ENCODE measurements at places on chromosomes 2 and 18.

GRCh38 chr18:76524900-76525698 lies 30.1 kb upstream of the ZNF516 start:
- peak; percentile 45 for DNase-seq

GRCh38 chr2:164770421-164770916 lies 71.2 kb downstream of the COBLL1 start:
- DNase-seq, result no peak

- DNase-seq, result no peak
These were observed 190.0 kb upstream of the SESTD1 start for GRCh38 chr2:179454443-179455171.

- DNase-seq, result no peak
These were observed 114.9 kb downstream of the TCF4 start for GRCh38 chr18:55473058-55473457.

- no peak for DNase-seq
These were observed 313.7 kb downstream of the SATB2 start for GRCh38 chr2:199144036-199144435.

GRCh38 chr2:113258471-113259147 lies 20.1 kb downstream of the PAX8 start:
- no peak for DNase-seq

DNA sequence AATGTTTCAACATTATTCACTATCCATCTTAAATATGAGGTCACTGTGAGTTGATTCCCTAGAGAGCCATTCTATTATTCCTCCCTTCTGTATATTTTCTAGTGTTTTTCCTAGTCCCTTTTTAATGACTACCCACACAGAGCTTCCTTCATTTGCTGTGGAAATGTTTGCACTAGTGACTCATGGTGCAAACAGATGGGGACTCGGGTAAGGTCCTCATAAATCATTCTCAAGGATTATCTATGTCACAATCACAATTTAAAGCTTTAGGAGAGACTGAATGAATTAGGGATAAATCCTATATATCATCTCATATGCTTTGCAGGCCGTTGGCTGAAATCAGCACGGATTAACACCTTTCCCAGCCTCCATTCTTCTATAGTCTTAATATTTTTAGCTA lies 159.6 kb downstream of the DCC start:
- no peak for DNase-seq

DNA sequence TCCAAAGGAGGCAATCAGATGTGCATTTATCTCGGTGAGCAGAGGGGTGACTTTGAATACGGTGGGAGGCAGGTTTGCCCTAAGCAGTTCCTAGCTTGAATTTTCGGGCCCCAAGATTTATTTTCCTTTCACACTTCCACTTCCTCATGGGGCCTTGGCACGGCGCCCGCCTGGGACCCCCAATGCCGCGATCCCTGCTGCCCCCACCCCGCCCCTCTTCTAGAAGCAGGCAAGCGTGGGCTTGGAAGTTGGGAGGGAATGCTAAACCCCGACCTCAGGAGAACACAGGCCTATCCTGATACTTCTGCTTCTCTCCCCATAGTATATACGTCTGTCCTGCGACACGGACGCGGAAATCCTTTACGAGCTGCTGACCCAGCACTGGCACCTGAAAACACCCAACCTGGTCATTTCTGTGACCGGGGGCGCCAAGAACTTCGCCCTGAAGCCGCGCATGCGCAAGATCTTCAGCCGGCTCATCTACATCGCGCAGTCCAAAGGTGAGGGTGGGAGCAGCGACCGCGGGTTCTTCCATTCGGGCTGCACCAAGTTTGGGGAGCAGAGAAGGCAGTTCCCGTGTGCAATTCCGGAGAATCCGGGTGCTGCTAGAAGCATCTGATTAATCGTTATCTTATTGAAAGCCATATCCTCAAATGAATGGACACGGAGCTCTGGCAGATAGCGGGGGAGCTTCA lies 21.6 kb downstream of the TRPM8 start:
- DNase-seq, result no peak

GRCh38 chr18:75344161-75344560 lies 83.3 kb downstream of the SMIM21 start:
- no peak for DNase-seq

GRCh38 chr2:60371681-60372080 lies 181.8 kb downstream of the BCL11A start:
- no peak for DNase-seq

GRCh38 chr2:39479053-39479670 lies 42.1 kb upstream of the MAP4K3 start:
- DNase-seq, result no peak

DNA sequence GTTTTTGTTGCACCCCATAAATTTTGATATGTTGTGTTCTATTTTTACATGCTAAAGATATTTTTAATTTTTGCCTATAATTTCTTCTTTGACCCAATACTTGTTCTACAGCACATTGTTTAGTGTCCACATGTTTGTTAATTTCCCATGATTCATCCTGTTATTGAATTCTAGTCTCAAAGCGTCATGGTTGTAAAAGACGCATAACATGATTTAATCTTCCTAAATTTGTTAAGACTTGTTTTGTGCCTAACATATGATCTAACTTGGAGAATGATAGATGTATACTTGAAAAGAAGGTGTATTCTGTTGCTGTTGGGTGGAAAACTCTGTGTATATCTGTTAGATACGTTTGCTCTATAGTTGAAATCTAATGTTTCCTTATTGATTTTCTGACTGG lies 27.1 kb upstream of the SULT1C3 start:
- DNase-seq, result no peak

- DNase-seq, result no peak
These were observed 42.7 kb downstream of the CYP26B1 start for GRCh38 chr2:72104821-72105588.

- no peak for DNase-seq
These were observed 125.8 kb downstream of the C1D start for GRCh38 chr2:67936969-67937368.

GRCh38 chr2:55901322-55901721 lies 22.3 kb downstream of the EFEMP1 start:
- DNase-seq, result no peak

- DNase-seq, result no peak
These were observed 29.0 kb downstream of the SERPINB5 start for GRCh38 chr18:63505566-63506335.

DNA sequence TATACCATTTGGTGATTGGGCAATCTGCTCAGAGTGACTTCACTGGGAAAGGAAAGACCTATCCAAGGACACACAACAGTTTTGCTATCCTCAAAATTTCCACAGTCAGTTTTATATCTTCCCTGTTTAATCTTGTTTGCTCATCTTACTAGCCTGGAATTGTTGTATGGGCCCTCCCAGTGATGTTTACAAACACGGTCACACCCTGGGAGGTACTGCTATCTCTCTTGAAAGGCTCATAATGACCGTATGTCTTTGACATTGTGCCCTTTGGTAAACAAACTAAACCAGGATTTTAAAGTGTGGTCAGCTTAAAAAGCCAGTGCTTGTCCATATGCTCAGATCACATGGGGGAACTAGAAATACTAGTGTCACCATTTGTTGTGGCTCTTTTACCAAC lies 277.0 kb downstream of the CDH2 start:
- no peak for DNase-seq

DNA sequence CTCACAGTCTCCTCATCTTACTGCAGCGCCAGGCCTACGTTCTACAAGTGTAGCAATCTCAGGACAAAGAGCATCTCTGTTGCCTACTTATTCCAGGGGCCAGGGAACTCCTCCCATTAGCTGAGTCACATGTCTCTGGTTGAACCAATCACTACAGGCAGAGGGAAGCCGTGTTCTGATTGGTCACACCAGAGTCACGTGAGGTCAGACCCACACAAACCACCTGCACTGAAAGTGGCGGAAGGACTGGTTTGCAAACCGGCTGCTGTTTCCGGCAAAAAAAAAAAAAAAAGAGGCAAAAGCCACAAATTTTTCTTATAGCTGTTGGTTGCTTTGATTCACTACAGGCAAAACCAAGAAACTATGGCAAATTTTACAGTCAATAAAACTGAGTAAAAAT lies 21.9 kb upstream of the USP14 start:
- DNase-seq, result no peak

- no peak for DNase-seq
These were observed 44.2 kb upstream of the YWHAQ start for GRCh38 chr2:9674891-9675414.

GRCh38 chr2:236161082-236161462 lies 7.1 kb downstream of the GBX2 start:
- no peak for DNase-seq

GRCh38 chr18:68940039-68940438 lies 142.2 kb downstream of the CCDC102B start:
- no peak for DNase-seq

- DNase-seq, result peak; percentile 69
These were observed 306.0 kb upstream of the COL3A1 start for GRCh38 chr2:188668017-188668680.

- no peak for DNase-seq
These were observed 17.5 kb downstream of the POLR1A start for GRCh38 chr2:86087936-86088850.

DNA sequence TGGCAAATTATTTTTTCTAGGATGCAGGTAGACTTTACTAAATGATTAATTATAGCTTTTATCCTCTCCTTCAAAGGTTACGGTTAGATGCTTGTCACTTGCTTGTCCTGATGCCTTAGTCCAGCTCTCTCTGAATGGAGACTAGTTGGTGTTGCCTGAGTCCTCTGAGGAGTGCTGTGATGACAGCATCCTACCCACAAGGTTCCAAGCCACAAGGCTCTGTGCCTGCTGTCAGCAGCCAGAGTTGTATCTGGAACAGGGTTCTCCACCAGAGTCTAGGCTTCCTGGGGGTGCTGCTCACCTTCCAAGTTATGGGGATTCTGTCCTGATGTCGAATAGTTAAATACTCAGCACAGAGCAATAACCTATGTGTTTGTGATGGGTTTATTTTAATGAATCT lies 125.7 kb downstream of the GALNT1 start:
- no peak for DNase-seq

- DNase-seq, result no peak
These were observed 106.9 kb downstream of the HDAC4 start for GRCh38 chr2:239293775-239294430.

DNA sequence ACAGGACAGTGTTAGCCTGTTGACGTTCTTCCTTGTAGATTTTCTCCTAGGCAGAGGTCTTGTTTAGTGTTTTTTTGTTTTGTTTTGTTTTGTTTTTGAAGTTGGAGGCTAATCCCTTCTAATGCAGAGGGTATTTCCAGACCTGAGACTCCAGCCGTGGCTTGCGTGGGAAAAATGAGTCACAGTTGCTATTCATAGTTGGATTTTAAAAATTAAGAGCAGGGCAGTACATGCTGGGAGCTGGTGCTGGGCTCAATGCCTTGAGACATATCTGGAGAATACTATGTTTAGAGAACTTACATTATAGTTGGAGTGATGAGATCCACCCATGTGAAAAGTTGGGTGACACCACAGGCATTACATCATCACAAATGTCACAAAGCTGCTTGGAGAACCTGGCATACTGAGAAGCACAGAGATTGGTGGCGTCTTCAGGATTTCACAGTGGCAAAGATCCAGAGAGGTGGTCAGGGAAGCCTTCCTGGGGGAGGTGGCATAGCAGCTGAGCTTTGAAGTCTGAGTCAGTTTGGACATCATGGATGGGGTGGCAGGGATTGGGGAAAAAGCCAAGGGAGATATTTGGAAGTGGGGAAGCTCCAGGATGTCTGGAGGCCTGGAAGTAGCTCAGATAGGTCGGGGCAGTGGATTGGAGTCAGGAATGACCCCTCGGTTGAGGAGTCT lies 249.4 kb downstream of the LOXHD1 start:
- DNase-seq, result no peak

GRCh38 chr2:158380746-158381145 lies 75.8 kb downstream of the CCDC148 start:
- DNase-seq, result peak; percentile 12

DNA sequence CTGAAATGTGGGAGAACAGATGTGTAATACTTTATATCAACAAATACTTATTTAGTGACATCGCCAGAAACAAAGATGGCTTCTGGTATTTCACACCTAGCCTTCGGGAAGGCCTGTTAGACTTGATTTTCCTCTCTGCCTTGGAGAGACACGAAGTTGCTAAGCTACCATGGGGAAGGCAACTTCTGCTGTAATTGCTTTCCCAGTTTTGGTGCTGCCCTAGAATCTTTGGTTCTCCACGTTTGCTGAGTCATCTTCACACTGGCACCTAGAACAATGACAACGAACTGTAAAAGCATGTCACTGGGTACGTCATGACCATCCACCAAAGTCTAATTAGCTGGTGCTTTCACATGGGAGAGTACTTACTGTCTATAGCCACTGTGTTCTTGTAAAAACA lies 58.7 kb upstream of the ACTR3 start:
- DNase-seq, result no peak

DNA sequence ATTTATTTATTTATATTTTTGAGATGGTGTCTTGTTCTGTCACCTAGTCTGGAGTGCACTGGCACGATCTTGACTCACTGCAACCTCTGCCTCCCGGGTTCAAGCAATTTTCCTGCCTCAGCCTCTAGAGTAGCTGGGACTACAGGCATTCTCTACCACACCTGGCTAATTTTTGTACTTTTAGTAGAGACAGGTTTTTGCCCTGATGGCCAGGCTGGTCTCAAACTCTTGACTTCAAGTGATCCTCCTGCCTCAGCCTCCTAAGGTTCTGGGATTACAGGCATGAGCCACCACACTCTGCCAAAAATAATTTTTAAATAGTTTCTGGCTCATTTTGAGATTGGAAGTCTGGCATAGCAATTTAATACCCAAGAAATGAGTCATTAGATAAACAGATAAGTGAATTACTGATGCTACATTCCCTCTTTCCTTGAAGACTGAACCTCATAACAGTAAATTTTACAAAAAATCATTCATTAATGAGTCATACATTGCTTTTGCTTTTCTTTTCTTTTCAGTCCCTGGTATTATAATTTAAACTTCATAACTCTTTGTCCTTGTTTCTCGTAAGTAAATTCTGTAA lies 881.6 kb upstream of the PIK3C3 start:
- DNase-seq, result no peak

DNA sequence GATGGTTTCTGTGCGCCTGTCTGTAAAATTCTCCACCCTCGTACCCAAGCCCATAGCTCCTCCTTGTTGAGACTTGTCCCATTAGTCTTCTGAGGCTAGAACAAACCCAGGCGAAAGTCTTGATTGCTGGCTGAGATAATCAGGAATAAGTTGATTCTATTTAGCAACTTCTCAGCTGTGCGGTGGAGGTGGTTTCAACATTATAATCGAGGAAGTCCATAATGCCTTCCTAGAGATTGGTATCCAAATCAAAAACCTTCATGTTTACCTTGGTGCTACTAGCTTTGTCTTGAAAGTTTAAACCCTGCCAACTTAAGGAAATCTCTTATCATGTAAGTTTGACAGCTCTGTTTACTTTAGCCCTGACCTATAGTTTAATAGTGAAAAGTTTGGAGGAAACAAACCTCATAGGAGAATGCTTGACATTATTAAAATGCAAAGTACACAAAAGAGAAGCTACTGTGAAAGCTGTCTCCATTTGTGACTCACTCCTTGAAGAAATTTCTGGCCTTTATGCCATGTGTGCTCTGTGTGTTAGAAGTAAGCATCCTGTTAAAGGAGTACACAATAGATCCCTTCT lies 36.6 kb upstream of the DSC1 start:
- DNase-seq, result no peak

- DNase-seq, result no peak
These were observed 524.7 kb upstream of the CRIM1 start for GRCh38 chr2:35830833-35831232.

All from AG09319 (cell line).